Cortex of kidney (tissue), 1 donor: ENCODE measurements at places on chromosomes 16 and 17.

DNA sequence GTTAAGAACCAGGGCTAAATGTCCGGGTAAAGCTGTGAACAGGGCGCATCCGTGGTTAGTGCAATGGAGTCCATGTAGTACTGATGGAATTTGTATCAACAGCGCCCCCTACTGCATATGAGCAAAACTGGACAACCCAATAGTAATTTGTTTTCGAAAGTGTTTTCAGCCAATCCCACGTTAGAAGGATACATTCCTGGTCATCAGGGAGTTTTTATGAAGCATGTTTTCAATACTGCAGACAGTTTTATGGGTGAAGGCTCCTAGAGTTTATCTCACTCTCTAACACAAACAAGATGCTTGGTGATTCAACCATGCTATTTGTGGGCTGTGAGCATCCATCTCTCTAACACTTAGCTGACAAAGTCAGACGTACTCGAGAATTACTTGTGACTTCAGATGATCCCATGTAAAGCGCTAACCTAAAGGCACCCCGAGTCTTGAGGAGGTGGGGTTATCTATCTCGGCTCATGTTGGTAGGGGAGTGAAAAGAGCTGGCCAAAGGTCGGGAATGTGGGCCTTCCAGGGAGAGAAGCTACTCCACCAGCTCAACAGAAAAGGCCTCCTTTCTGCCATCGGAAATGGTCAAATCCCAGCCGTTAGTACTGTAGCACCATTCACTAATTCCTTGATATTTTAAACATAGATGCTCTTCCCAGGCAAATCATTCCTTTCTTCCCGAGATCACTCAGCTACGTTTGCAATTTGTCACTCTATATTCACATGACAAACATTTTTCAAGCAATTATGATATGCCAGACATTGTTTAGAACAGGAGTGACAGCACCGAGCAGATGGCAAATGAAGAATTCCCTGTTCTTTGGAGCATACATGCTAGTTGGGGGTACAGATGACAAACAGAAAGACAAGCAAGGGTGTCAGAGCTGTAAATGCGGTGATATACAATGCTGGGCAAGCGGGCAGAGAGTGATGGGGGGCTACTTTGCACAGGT is 46.9 kb upstream of the HNF1B start:
- no peak for DNase-seq

DNA sequence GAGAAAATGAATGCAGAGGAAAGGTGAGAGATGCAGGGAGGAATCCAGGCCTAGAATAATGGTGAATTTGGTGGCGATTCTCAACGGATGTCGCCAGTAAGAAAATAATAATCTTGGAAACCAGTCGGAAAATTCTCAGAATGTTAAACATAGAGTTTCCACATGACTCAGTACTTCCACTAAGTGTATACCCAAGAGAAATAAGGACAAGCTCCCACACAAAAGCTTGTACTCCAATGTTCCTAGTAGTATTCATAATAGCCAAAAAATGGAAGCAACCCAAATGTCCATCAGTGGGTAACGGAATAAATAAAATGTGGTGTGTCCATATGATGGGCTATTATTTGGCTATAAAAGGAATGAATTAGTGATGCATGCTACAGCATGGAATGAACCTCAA is 19.4 kb upstream of the ENGASE start:
- no peak for DNase-seq

DNA sequence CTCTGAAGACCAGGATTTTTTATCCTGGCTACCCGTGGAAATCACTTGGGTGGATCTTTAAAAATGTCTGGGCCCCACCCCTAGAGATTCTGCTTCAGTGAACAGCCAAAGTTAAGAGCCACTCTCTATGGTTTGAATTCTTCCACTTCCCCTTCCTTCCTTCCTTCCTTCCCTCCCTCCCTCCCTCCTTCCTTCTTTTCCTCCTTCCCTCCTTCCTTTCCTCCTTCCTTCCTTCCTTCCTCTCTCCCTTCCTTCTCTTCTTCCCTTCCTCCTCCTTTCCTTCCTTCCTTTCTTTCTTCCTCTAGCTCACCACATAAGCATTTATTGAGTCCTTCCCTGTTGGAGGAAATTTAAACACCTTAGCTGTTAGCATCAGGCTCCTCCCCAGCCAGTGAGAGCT is 203.6 kb downstream of the KATNIP start:
- DNase-seq: no peak

DNA sequence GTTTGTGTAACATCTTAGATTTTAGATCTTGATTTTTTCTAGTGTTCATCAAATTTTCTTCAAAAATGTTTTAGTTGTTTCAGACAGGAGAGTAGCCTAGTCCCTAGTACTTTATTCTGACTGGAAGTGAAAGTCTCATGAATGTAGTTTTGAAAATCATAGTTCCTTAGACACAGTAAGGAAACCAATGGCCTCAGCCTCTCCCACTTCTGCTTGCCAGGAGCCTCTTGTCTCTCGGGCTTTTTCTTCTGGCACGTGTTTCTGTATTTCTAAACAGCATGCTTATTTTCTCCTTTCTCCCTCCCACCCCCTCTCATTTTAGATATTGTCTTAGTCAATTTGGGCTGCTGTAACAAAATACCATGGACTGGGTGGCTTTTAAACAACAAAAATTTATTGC is 9.8 kb downstream of the SLFN5 start:
- no peak for DNase-seq
